ENCODE measurements at places on chromosomes 11 and 22. TPM values are rescaled to one million over a fixed set of nuclear protein-coding genes. Genes with fewer than 3 reads are reported as not detected.
A peak's percentile ranks its signal among the peaks of the same experiment; 100 is the strongest.

- no peak for DNase-seq
Observed at GRCh38 chr11:108561535-108561991, 32.0 kb downstream of the EXPH5 start.

GRCh38 chr22:17847360-17848078 lies 73.2 kb upstream of the BID start:
- peak; percentile 70 for DNase-seq

DNA sequence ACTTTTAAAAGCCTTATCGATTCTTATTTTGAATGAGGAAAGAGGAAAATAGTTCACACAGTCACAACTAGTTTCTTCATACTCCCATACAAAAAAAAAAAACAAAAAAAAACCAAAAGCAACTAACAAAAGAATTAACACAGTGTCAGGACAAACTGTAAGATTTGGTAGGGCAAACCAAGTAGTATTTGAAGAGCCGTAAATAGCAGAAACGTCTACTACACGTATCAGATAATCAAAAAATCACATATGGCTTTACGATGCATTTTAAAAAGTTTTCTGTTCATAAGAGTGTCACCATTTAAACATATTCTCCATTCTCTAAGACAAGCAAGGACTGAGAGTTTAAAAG lies 2.3 kb downstream of the PICALM start:
- no peak for DNase-seq

The HARBI1 gene
- polyA plus RNA-seq: 5.5 TPM

The WBP2NL gene
- polyA plus RNA-seq: 0.04 TPM

Data from keratinocyte (primary cell).